ENCODE measurements at places on chromosomes 3 and 15. TPM values are rescaled to one million over a fixed set of nuclear protein-coding genes. Genes with fewer than 3 reads are reported as not detected.

- H3K27me3 ChIP-seq, result no peaks in the 10 kb centered on the region
- no peaks in the 10 kb centered on the region for H3K4me1 ChIP-seq
- no peak overlapping the region for H3K4me3 ChIP-seq
- DNase-seq, result no peak
- no peak overlapping the region for H3K27ac ChIP-seq
- H3K36me3 ChIP-seq, result no peaks in the 10 kb centered on the region
These were observed 64.7 kb upstream of the GATA2 start for GRCh38 chr3:128557531-128558280.

DNA sequence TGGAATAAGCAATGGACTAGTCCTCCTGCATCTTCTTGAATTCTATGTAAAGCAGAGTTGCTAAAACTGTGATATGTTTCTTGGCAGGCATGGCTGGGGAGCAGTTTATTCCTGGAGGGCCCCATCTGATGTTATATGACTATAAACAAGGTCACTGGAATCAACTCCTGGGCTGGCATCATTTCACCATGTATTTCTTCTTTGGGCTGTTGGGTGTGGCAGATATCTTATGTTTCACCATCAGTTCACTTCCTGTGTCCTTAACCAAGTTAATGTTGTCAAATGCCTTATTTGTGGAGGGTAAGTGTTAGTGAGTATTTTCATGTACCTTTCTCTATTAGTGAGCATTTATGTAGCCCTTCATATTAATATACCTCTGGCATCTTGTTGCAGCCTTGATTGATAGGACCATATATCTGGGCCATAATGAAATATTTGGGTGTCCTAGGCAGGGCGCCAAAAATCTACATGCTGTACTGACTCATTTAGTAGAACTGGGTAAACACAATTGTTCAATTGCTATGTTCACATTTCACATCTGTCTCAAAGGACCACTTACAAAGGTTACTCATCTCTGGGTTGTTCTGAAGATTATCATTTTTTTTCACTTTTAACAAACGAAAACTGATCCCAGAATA, 52.6 kb upstream of the ADGRG7 start:
- DNase-seq, result no peak
- H3K4me1 ChIP-seq, result no peaks in the 10 kb centered on the region
- H3K36me3 ChIP-seq, result no peaks in the 10 kb centered on the region
- no peaks in the 10 kb centered on the region for H3K27me3 ChIP-seq

DNA sequence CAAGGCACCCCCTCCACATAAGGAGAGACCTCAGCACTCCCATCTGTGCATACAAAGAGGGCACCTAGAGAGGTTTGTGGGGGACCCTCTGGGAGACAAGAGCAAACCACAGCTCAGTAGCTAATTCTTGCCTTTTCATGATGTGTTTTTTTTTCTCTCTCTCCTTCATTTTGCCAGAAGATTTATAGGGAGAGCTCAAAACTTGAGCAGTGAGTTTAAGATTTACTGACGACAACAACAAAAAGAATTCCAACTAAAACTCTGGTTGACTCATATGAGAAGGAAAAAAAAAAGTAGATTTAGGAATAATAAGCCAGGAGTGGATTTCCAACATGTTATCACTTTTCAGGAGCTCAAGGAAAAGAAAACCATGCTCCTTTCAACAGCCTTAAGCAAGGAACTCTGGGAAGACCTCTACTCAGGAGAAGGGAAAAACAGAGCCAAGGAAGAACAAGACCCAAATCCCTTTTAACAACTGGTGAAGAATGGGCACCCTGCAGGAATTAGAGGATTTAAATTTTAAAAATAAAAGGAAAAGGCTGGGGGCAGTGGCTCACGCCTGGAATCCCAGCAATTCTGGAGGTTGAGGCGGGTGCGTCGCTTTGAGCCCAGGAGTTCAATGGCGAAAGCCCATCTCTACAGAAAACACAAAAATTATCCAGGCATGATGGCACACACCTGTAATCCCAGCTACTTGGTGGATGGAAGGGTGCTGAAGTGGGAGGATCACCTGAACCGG, 58.2 kb upstream of the RAD18 start:
- H3K27ac ChIP-seq, result no peak overlapping the region
- no peak overlapping the region for H3K4me3 ChIP-seq
- H3K27me3 ChIP-seq, result no peaks in the 10 kb centered on the region
- H3K36me3 ChIP-seq, result no peaks in the 10 kb centered on the region

DNA sequence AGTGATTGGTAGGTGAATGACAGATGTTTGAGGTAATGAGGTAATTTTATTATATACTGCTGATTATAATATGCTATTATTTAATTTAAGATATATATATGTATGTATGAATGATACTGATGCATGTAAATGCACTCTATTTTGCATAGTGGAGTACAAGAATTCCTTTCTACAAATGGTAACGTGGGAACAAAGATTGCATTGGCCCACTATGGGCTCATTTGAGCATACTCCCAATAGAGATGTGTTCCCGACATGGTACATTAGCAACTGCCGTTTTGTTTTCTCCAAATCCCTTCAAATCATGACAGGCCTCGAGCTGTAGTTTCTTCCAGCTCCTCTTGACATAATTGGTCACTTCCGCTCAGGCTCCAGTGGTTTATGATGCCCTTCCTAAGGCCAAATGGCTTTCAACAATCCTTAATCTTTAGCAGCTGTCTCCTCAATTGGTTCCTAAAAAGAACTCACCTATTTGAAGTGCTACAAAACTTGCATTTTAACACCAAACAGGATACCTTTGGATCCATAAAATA, 266.1 kb downstream of the ADAMTSL3 start:
- H3K4me3 ChIP-seq, result no peak overlapping the region
- H3K4me1 ChIP-seq, result peaks cover 3% of the 10 kb centered on the region
- H3K27ac ChIP-seq, result no peak overlapping the region
- no peaks in the 10 kb centered on the region for H3K27me3 ChIP-seq
- no peak for DNase-seq

- H3K4me3 ChIP-seq, result no peak overlapping the region
- H3K27me3 ChIP-seq, result no peaks in the 10 kb centered on the region
- DNase-seq, result no peak
- H3K4me1 ChIP-seq, result no peaks in the 10 kb centered on the region
- no peak overlapping the region for H3K27ac ChIP-seq
- H3K36me3 ChIP-seq, result peaks cover 4% of the 10 kb centered on the region
These were observed 17.3 kb upstream of the HGD start for GRCh38 chr3:120699333-120699732.

DNA sequence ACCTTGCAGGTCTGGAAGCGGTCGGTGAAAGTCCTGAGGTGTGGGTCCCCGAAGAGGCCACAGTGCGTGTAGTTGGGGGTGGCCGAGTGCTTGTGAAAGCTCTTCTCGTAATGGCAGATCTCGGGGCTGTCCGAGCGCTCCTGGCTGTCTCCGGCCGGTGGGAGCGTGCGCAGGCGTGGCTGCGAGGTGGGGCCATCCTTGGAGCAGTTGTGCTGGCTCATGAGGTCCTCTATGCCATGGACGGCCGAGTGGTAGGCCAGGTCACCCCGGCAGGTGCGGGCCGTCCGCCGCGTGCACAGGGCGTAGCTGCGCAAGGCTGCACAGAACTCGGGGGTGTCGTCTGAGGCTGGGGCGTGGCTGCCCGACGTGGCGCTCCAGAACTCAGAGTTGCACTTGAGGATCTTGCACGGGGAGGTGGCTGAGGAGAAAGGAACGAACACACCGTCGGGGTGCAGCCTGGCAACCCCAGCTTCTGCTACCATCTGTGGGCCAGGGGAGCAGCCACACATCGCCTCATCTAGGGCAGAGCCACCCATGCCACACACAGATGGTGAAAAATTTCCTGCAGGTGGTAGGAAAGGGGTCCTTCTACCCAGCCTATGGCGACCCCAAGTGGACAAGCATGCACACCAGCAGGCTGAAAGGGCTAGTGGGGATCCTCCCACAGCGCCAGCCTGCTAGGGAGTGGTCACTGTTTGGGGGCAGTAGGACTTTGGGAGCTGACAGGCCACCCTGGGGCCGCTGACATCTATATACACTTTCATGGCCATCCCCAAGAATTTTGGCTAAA, 36.7 kb downstream of the RGMA start:
- H3K27me3 ChIP-seq, result no peaks in the 10 kb centered on the region
- H3K4me3 ChIP-seq, result no peak overlapping the region
- no peaks in the 10 kb centered on the region for H3K36me3 ChIP-seq
- H3K4me1 ChIP-seq, result peaks cover 15% of the 10 kb centered on the region
- no peak overlapping the region for H3K27ac ChIP-seq
- no peak for DNase-seq

The HRH1 gene
- 0.50 TPM for total RNA-seq

Measured in prostate gland (tissue), 2 donors.